ENCODE measurements at places on chromosomes 5 and 9.

DNA sequence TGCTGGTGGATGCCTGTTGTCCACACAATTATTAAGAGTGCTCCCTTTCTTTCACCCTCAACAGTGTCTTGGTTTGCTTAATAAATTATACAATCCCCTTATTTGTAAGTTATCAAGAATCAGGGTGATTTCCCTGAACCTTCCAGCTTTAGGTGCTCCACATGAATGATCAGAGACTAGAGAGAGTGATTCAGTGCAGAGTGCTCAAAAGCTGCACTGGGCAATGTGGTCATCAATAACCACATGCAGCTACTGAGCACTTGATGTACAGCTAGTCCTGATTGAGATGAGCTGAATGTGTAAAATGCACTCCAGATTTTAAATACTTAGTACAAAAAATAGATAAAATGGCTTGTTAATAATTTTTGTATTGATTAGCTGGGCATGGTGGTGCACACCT is 76.8 kb upstream of the TRIO start:
- no peak for DNase-seq

- DNase-seq, result no peak
Measured at GRCh38 chr9:115133649-115134048, 15.7 kb upstream of the TNC start.

GRCh38 chr5:117681431-117682254 is 1107.0 kb upstream of the SEMA6A start:
- no peak for DNase-seq

- no peak for DNase-seq
Measured at GRCh38 chr5:61263072-61263471, 69.0 kb upstream of the ZSWIM6 start.

DNA sequence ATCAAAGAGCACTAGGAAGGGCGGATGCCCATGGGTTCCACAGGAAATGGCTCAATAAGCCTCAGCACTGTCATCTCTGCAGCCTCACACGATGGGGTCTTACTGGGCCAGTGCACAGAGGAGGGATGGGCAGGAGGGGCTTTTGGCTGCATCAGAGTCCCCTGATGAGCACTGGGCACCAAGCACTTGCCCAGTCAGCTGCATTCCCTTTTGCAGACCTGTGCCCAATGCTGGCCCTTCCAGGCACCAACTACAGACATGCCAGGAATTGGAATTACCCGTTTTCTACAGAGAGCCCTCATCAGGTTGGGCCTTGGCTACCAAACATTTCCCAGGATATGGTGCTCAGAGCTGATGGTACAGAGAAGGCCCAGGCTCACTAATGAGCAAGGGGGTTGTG is 182.5 kb downstream of the HSPA4 start:
- DNase-seq, result no peak

- DNase-seq, result peak; percentile 12
Measured at GRCh38 chr9:21395778-21396717, 10.8 kb upstream of the IFNA2 start.

- peak; percentile 4 for DNase-seq
Measured at GRCh38 chr5:24539613-24540012, 105.2 kb downstream of the CDH10 start.

DNA sequence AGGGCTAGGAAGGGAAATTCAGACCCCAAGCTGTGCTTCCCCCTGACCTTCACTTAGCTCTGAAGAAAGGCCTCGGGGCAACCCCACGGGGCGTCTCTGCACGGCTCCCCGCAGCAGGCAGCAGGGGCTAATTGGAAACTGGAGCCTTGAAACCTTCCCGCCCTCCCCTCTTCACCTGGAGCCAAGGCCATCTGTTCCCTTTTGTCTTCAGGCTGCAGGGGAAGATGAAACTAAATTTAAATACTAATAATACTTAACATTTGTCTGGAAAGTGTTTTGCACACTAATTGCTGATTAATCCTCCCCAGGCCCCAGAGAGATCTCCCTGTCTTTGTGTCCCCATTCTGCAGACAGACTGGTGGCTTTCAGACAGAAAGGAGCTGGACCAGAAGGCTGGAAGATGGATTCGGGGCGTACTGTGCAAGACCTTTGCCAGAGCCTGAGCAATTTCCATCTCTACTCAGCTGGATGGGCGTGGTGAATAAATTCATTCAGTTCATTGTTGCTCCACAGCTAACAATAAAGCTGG is 34.1 kb upstream of the CPLX2 start:
- DNase-seq, result no peak

GRCh38 chr9:99357575-99357974 is 135.5 kb downstream of the SEC61B start:
- DNase-seq, result no peak

DNA sequence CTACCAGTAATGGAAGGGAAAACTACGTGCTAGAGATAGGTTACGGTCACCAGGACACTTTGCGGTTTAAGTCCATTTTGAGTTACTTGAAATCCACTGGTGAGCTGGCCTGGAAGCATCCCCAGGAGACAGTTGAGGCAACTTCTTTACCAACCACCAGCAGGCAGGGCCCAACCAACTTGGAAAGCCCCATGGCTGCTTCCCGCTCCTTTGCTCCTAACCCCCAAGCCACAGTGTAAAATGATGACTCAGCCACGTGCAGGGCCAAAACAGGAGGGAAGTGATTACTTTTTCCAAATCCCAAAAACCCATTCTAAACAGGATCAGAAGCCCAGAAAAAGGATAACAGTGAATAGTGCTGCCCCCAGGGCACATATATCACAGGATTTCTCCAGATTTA is 87.4 kb downstream of the PAX5 start:
- no peak for DNase-seq

DNA sequence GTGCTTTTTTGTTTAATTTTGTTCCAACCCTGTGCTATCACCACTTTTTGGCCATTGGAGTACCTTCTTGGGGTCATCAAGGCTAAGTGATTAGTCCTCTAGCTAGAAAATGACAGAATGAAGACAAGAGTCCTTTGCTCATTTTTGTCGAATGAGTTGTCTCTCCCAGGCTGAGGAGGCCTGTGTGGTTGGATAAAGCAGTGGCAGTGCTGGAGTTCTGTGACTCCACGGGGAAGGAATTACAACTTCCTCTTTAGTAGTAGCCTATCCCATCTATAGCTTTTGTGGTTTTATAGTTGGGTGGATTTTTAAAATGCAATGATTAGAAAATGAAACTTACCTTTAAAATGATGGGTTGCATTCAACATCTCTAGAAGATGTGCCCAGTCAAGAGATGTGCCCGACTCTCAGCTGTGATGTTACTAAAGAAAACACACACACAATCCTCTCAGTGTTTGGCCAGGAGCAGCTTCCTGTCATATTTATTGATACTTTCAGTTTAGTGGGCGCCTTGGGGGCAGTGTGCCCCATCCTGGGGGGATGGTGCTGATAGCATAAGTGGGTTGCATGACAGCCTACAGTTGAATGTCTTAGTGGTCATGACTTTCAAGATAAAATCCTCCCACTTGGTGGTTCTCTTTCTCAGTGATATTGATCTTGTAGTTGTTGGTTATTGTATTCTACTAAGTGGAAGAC is 11.9 kb downstream of the OTULINL start:
- DNase-seq, result no peak
